ENCODE measurements at places on chromosomes 5 and 9. TPM values are rescaled to one million over a fixed set of nuclear protein-coding genes. Genes with fewer than 3 reads are reported as not detected.

The CORO2A gene
- total RNA-seq, result 6.8 TPM

The PAPPA gene
- 0.72 TPM for total RNA-seq

DNA sequence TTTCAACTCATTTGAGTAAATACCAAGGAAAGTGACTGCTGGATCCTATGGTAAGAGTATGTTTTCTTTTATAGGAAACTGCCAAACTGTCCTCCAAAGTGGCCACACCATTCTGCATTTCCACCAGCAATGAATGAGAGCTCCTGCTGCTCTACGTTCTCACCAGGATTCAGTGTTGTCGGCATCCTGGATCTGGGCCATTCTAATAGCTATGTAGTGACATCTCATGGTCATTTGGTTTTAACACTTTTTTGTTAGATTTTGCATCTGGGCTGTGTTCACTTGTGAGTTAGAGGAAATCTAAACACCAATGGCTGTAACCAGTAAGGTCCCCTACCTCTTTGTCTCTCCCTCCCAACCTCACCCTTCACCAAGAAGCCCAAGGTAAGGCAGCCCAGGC, 115.9 kb downstream of the ATPSCKMT start:
- no peak for DNase-seq

- DNase-seq, result no peak
Measured at GRCh38 chr9:5578018-5578697, 50.7 kb upstream of the RIC1 start.

- DNase-seq, result no peak
Measured at GRCh38 chr5:1668141-1668721, 131.4 kb downstream of the MRPL36 start.

GRCh38 chr5:130126746-130127145, 222.5 kb downstream of the CHSY3 start:
- DNase-seq, result no peak
